ENCODE measurements at places on chromosomes 6 and 20. TPM values are rescaled to one million over a fixed set of nuclear protein-coding genes. Genes with fewer than 3 reads are reported as not detected.

DNA sequence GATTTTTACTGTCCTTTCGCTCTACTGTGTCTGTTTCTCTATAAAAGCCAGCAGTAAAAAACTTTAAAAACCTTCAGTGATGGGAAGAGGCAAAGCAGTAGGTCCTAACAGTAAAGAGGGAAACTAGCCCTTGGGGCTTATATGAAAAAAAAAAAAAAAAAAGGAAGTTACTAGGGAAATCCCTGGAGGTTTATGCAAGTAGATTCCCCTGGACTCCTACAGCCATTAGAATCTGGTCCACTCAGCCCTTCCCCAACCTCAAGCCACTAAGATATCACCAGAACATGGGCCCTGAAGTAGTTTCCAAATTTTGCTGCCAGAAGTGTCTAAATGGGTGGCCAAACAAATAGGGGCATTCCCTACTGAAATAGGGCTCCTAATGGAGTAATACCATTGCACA, 70.5 kb upstream of the HINT3 start:
- no peak for DNase-seq
- peaks cover 35% of the 10 kb centered on the region for H3K36me3 ChIP-seq
- H3K27me3 ChIP-seq, result no peaks in the 10 kb centered on the region
- H3K4me1 ChIP-seq, result no peaks in the 10 kb centered on the region

DNA sequence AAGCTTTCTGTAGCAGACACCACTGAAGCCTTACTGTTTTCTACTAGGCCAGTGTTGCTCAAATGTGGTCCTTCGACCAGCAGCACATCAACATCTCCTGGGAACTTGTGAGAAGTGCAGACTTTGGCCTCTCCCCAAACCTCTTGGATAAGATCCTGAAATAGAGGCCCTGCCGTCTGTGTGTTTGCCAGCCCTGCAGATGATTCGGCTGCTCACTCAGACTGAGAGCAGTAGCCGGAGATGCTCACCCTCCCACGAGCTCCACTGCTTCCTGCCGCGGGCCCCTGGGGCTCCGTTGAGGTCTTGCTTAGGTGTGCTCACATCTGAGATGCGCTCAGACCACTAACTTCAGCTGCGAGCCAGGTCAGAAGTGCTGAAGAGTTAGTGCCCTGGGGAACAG, 129.5 kb upstream of the SSTR4 start:
- H3K4me3 ChIP-seq, result no peak overlapping the region
- H3K4me1 ChIP-seq, result no peaks in the 10 kb centered on the region
- H3K27me3 ChIP-seq, result no peaks in the 10 kb centered on the region

GRCh38 chr6:14130435-14131075, 13.0 kb downstream of the CD83 start:
- H3K27ac ChIP-seq, result no peak overlapping the region
- H3K4me1 ChIP-seq, result peaks cover 24% of the 10 kb centered on the region
- H3K36me3 ChIP-seq, result no peaks in the 10 kb centered on the region
- DNase-seq, result no peak
- no peaks in the 10 kb centered on the region for H3K27me3 ChIP-seq
- no peak overlapping the region for H3K4me3 ChIP-seq

GRCh38 chr20:41989935-41990635, 371.9 kb upstream of the CHD6 start:
- H3K4me3 ChIP-seq, result no peak overlapping the region
- H3K27me3 ChIP-seq, result no peaks in the 10 kb centered on the region
- no peak for DNase-seq
- H3K27ac ChIP-seq, result no peak overlapping the region

Gene SAMD5
- total RNA-seq, result 3.2 TPM

Gene CENPW
- total RNA-seq, result 6.4 TPM

Gene PSORS1C1
- total RNA-seq, result 9.6 TPM
